ENCODE measurements at places on chromosomes 13 and 19.
A peak's percentile ranks its signal among the peaks of the same experiment; 100 is the strongest.

DNA sequence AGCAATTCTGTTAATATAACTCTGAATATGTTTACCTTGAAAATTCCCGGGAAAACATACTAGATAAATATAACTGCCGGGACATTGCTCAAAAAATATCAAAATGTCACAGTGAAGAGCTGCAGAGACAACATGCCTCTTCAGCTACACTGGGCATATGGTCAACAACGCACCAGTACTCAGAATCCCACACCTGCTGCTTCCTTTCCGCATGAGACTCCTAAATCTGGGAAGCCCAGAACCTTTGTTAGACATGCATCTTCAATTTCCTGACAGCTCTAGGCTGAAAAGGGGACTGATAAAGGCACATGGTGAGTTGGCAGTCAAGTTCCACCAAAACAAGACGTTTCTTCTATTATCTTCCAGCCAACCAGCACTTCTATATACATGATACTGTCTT lies 53.7 kb downstream of the USP12 start:
- DNase-seq: no peak

GRCh38 chr13:99264051-99264450 lies 5.9 kb upstream of the GPR18 start:
- DNase-seq: no peak

GRCh38 chr19:47228937-47229675 lies 1.9 kb downstream of the BBC3 start:
- peak; percentile 46 for DNase-seq

DNA sequence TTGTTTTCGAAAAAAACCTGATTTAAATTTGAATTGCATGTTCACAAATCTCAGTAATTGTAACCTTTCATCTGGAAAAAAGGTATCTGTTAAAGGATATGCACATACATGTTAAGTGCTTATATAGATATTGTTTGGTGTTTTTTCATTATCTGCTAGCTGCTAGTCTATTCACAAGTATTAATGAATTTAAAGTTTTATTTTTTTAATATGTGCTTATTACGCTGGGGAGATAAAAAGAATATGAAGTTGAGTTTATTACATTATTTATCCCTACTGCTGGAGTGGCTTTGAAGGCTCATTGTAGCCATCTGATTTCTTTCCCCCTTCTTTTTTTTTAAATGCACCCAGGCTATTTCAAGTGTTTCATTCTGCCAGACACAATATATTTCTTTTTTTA lies 3.9 kb upstream of the MAB21L1 start:
- DNase-seq: no peak

DNA sequence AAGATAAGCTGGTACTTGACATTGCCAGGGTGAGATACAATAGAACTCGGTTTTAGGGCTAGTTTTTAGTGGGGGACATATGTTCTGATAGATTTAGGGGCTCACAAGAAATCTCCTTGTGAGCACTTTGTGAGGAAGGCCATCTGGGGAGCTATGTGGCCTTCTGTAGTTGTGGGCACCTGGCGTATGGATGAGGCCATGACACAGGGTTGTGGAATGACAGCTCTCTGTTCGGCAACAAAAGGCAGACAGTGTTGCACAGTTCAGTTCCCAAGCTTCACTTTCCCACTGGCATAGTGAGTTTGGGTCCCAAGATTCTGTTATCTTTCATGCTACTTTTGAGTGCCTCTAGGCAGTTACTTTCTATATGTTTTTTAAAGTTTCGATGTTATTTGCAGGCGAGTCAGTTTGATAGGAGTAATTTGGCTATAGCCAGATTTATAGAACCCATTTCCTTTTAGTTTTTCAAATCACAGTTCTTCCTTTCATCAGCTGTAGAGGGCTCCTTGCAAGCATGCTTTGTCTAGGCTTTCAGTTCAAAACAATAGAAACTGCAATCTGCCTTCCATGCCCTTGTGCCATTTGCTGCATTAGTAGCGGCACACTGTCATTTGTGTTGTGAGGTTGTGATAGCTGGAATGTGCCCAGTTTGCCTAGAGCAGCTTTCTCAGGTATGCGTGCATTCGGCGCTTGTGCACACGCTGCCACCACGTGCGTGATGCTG lies 70.6 kb upstream of the TEX29 start:
- DNase-seq: no peak

GRCh38 chr19:48685583-48685982 lies 10.2 kb upstream of the FUT2 start:
- DNase-seq: no peak

DNA sequence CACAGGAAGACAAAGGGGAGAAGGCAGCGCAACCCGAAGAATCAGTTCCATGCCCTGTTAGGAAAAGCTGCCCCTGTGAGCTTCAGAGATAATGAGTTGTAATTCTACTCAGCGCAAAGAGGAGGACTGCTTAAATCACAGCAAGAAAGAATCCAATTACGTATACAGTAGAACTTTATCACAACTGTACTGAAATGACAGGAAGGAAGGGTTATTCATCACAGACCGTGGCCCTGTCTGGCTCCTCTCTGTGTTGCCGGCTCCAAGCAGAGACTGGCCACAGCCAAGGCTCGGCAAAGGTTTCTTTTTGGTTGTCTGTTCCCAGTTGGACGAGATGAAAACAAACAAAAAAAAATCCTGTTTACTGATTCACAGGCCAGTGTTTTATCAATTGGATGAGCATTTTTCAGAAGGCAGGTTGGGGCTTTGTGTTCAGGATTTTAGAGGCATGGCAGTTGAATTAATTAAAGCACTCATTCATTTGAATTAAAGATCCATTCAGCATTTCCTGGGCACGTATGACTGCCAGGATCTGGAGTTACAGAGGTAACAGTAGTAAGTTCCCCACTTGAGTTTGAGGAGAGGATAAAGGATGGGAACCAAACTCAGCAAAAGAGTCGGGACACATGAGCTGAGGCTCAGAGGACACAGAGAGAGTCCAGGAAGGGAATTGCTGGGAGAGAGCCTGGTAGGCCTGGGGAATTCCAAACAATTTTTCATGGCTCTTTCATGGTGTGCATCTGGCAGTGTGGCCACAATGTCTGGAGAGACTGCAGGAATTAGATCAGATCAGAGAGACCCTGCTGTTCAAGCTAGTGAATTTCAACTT lies 341.0 kb downstream of the DNAJC15 start:
- DNase-seq: no peak

GRCh38 chr19:18290302-18291018 lies 9.0 kb upstream of the JUND start:
- DNase-seq: peak; percentile 82

DNA sequence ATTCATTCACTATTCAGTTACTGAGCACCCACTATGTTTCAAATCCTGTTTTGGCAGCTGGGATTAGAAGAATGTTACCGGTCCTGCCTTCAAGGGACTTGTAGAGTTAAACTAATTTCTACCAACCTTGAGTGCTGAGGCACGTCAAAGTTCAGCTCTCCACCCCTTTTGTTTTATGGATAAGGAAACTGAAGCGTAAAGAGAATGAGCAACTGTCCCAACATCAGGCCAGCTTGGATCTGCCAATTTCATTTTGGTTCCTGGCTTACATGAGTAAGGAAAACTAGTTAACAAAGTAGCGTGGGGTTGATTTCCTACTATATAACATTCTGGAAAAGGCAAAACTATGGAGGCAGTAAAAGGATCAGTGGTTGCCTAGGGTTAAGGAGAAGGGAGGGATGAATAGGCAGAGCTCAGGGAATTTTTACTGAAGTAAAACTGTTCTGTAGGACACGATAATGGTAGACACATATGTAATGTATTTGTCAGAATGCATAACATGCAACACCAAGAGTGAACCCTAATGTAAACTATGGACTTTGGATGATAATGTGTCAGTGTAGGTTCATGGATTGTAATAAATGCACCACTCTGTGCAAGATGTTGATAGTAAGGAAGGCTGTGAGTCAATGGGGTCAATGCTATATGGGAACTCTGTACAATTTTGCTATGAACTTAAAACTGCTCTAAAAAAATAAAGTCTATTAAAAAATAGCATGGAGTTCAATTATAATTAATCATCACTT lies 19.9 kb upstream of the MTIF3 start:
- no peak for DNase-seq

GRCh38 chr19:518598-519231 lies 11.4 kb downstream of the TPGS1 start:
- DNase-seq: peak; percentile 49

- DNase-seq: peak; percentile 37
These were observed 60.9 kb upstream of the MED4 start for GRCh38 chr13:48155848-48156247.

DNA sequence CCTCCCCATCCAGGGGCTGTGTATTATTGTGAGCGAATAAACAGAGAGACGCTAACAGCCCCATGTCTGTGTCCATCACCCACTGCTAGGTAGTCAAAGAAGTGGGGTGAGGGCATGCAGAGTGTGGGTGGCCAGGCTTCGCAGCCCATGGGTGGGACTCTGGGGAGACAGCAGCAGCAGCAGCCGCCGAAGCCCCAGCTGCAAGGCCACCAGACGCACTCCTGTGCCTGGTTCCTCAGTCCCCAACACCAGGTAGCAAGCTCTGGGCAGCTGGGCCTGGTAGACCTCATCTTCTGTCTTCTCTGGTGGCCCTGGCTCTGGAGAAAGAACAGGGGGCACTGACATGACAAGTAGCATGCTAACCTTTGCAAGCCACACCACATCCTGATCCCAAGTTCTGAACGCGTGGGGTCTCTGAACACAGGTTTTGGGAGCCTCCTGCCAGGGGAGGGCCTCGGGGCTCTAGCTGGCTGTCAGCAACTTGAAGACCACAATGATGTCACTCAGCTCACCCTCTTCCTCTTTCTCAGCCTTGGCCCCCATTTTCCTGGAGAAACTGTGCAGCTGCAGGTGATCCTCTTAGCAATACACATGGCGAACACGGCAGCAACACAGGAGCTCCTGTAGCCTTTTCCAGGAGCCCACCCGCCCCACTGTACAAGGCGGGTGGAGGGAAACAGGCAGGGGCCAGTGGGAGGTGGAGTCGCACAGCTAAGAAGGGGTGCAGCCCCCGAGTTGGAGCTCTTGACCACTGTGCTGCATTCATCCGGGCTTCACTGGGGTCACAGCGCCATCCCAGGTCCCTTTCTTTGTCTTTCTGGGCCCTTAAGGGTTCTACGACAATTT lies 5.8 kb downstream of the FUZ start:
- DNase-seq: no peak

DNA sequence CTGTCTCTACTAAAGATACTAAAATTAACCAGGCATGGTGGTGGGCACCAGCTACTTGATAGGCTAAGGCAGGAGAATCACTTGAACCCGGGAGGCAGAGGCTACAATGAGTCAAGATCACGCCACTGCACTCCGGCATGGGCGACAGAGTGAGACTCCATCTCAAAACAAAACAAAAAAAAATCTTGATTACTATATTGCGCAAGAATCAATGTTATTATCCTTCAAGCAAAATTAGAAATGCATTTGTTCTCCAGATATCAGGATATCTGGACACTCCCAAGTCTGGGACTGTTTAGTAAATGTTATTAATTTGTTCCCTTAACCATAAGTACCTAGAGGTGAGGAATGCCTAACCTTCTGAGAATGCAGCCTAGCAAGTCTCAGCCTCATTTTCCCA lies 992.2 kb upstream of the PCDH20 start:
- DNase-seq: no peak

DNA sequence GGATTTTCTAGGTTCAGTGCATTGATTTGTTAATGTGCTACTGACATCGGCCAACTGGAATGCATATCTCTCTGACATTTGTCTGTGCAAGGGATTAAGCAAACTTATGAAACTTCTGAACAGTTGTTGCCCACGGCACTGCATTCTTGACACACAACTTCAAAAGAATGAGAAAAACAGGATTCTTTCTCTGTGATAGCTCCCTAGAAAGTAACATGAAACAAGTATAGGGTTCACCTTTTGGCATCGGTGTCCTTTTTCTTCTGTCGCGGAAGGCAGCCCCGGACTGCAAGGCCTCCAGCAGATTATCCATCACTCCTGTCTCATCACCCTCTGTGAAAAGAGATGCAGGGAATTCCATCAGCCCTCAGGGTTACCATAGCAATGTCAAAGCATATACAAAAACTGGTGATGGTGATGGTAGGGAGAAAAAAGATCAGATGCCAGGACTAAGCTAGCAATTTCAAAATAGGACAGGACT lies 389.2 kb downstream of the DIAPH3 start:
- DNase-seq: no peak

DNA sequence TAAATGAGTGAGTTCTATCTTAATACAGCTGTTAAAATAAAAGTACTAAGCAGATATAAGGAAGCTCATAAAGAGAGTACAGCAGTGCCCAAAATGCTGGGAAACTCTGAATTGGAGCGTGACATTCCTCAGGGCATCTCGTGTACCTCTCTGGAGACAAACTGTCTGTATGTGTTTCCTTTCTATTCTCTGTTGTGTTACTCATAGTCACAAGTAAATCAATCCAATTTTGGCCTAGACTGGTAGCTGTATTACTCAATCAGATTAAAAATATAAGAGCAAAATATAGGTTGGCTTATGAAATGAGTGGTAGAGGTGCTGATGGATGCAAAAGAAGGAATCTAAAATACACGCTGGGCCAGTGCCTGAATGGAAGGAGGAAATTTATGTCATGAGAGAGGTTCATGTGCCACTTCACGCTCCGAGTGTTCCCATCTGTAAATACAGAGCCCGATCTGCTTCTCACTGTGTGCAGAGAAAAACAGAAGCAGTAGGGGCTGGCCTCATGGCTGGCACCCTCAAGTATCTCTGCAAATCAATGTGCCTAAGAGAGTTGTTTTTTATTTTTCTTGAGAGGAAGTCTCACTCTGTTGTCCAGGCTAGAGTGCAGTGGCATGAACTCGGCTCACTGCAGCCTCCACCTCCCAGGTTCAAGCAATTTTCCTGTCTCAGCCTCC lies 58.7 kb upstream of the RGCC start:
- no peak for DNase-seq

- DNase-seq: peak; percentile 58
These were observed at the start of gene MAP4K1 for GRCh38 chr19:38617764-38618589. Gene MAP4K1 (minus strand): TSS chr19:38617953. CDS start chr19:38617895, 58 bp downstream.

GRCh38 chr19:35458731-35459391 lies 10.8 kb downstream of the FFAR2 start:
- no peak for DNase-seq

DNA sequence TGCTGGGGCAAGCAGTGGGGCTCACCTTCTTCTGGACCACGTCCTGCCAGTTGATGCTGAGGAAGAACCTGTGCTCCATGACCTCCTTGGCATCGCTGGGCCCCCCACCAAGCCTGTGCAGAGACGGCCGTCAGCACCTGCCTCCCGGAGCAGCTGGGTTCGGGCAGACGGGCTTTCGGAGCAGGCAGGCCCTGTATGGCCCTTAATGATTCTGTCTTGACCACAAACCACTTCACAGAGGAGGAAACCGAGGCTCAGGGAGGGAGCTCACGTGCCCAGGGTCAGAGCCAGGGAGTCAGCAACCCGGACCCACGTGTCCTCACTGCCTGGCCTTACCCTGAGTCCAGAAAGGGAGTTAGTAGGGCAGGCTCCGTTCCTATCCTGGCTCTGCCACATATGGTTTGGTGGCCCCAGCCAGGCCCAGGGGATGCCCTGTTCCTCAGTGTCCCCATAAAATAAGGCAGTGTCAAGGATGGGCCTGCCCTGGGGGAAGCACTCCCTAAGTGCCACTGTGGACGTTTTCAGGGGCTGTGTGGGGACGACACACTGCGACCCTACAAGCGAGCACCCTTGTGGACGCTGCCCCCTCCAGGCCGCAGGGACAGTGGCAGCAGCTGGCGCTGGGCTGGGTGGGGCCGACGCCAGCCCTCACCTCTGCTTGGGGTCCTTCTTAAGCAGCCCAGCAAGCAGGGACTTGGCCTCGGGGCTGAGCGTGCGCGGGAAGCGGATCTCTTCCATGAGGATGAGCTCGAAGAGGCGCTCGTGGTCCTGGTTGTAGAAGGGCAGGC lies 8.9 kb upstream of the CCNP start:
- no peak for DNase-seq
